Thymus (tissue), 14 donors: ENCODE measurements at places on chromosomes 12 and 14. TPM values are rescaled to one million over a fixed set of nuclear protein-coding genes. Genes with fewer than 3 reads are reported as not detected.

The CLEC4C gene
- 1.4 TPM for total RNA-seq

The CLEC1A gene
- total RNA-seq, result 42.5 TPM

GRCh38 chr12:104334581-104334980 is 31.0 kb downstream of the EID3 start:
- H3K27me3 ChIP-seq, result no peaks in the 10 kb centered on the region
- H3K4me3 ChIP-seq, result no peak overlapping the region
- DNase-seq, result no peak
- no peak overlapping the region for H3K27ac ChIP-seq

The CIDEB gene
- 8.1 TPM for total RNA-seq

GRCh38 chr12:120574106-120574505 is 7.1 kb downstream of the POP5 start:
- peaks cover 91% of the 10 kb centered on the region for H3K36me3 ChIP-seq
- no peak overlapping the region for H3K27ac ChIP-seq
- no peaks in the 10 kb centered on the region for H3K27me3 ChIP-seq
- DNase-seq, result no peak
- H3K4me3 ChIP-seq, result no peak overlapping the region
- H3K4me1 ChIP-seq, result no peaks in the 10 kb centered on the region

- no peak overlapping the region for H3K4me3 ChIP-seq
- no peak overlapping the region for H3K27ac ChIP-seq
- no peak for DNase-seq
- H3K4me1 ChIP-seq, result peaks cover 15% of the 10 kb centered on the region
- H3K36me3 ChIP-seq, result no peaks in the 10 kb centered on the region
Measured at GRCh38 chr12:76765598-76765997, 1.7 kb downstream of the ZDHHC17 start.

The RDH5 gene
- total RNA-seq, result 1.8 TPM

The KRT80 gene
- total RNA-seq, result 0.14 TPM

DNA sequence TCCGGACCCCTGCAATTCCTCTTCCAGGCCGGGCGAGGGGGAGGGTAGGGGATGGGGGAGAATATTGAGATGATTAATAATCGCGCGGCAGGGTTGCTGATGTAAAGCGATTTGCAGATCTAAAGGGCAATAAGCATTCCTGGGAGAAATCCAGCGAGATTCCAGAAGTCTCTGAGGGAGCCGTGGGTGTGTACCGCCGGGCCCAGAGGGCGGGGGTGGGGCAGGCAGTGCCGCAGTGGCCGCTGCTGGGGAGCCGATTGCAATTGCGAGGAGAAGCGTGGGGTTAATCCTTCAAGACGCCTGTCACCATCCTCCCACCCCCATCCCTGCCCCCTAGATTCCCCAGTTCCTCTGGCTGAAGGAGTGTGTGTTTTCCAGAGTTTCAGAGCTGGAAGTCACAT is 16.4 kb downstream of the FOS start:
- peak overlapping the region; percentile 74 for H3K27ac ChIP-seq
- peaks cover 11% of the 10 kb centered on the region for H3K27me3 ChIP-seq
- no peaks in the 10 kb centered on the region for H3K36me3 ChIP-seq
- no peak for DNase-seq
- peaks cover 34% of the 10 kb centered on the region for H3K4me1 ChIP-seq
- peak overlapping the region; percentile 58 for H3K4me3 ChIP-seq

DNA sequence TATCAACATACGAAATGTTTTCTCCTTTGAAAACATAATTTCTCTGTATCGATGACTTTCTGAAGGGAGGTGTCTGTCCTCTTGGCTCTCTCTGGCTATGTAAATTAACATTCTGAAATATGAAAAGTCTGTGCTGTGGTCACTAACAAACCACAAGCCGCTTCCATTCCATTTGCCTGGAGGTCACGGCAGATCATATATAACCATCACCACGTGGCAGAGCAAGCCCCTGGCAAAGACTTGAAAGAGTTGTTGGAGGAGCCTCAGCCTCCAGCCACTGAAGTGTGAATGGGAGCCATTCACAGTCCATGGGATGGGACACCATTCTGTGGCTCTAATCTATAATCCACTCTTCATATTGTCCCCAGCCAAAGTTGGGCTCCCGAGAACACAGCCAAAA is 39.6 kb downstream of the CDKL1 start:
- no peaks in the 10 kb centered on the region for H3K4me1 ChIP-seq
- no peaks in the 10 kb centered on the region for H3K36me3 ChIP-seq
- H3K27ac ChIP-seq, result no peak overlapping the region

The FBXO34 gene
- 23.3 TPM for total RNA-seq

The KIF21A gene
- total RNA-seq, result 2.1 TPM

GRCh38 chr14:52355526-52355925 is 41.4 kb downstream of the PTGER2 start:
- no peaks in the 10 kb centered on the region for H3K4me1 ChIP-seq
- no peak overlapping the region for H3K4me3 ChIP-seq
- no peaks in the 10 kb centered on the region for H3K27me3 ChIP-seq
- H3K36me3 ChIP-seq, result no peaks in the 10 kb centered on the region

The HCAR3 gene
- 0.47 TPM for total RNA-seq

- no peak for DNase-seq
- no peaks in the 10 kb centered on the region for H3K27me3 ChIP-seq
- H3K36me3 ChIP-seq, result peaks cover 12% of the 10 kb centered on the region
- no peak overlapping the region for H3K27ac ChIP-seq
- no peak overlapping the region for H3K4me3 ChIP-seq
Measured at GRCh38 chr12:46264057-46264456, 4.8 kb downstream of the SLC38A1 start.

GRCh38 chr14:88559852-88560251 is 3.0 kb upstream of the ZC3H14 start:
- peaks cover 48% of the 10 kb centered on the region for H3K27me3 ChIP-seq
- H3K36me3 ChIP-seq, result no peaks in the 10 kb centered on the region
- H3K4me1 ChIP-seq, result peaks cover 10% of the 10 kb centered on the region
- DNase-seq, result no peak
- no peak overlapping the region for H3K4me3 ChIP-seq

DNA sequence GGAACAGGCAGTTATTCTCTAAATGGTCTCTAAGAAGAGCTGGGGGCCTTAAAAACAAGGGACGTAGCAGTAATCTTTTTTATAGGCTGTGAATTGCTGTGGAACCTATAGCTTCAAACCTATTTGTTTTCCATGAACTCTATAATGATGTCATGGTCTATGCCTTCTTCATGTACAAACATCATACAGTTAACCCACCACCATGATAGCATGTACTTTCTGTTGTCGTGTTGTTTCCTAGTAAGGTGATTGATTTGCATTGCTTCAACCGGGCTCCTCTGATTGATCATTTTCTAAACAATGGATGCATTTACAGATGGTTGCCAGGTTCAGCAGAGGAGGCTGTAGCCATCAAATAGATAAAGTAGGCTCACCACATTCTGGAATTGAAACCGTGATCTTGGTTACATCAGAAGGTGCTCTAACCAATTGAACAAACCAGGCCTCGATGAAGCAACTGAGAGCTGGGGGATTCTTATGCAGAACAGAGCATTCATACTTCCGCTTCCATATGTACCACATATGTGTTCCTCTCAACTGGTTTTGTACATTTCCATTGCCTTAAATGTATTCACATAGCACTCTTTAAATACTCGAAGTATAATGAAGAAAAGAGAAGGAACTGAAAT is 25.6 kb upstream of the PCNX1 start:
- H3K36me3 ChIP-seq, result no peaks in the 10 kb centered on the region
- peaks cover 18% of the 10 kb centered on the region for H3K4me1 ChIP-seq
- H3K4me3 ChIP-seq, result no peak overlapping the region

DNA sequence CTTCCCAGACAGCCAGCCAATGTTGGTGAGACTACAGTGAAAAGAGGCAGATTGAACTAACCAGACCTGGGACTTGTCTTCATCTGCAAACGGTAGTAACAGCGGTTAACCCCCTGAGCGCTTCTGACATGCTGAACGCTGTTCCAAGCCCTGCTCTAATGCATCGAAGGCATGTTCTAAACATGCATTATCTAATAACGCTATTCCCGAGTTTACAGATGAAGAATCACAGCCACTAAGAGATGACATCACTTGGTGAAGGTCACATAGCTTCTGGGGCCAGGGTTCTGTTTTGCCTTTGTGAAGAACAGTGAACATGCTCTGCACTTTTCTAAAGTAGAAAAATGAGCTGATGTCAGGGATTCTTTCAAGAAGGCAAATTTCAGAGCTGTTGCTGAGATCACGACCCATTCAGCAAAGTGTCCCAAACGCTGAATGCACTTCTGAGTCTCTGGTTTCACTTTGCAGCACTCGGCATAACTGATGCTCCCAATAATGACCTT is 56.0 kb downstream of the FOS start:
- H3K27ac ChIP-seq, result peak overlapping the region; percentile 81
- H3K4me3 ChIP-seq, result peak overlapping the region; percentile 43
- H3K36me3 ChIP-seq, result no peaks in the 10 kb centered on the region
- DNase-seq, result no peak
- H3K27me3 ChIP-seq, result no peaks in the 10 kb centered on the region

- H3K36me3 ChIP-seq, result no peaks in the 10 kb centered on the region
- no peak for DNase-seq
- no peak overlapping the region for H3K4me3 ChIP-seq
- no peak overlapping the region for H3K27ac ChIP-seq
- no peaks in the 10 kb centered on the region for H3K4me1 ChIP-seq
Measured at GRCh38 chr12:102535306-102535705, 54.9 kb upstream of the IGF1 start.

GRCh38 chr12:88571543-88571942 is 8.7 kb downstream of the KITLG start:
- no peaks in the 10 kb centered on the region for H3K27me3 ChIP-seq
- no peak overlapping the region for H3K27ac ChIP-seq
- no peaks in the 10 kb centered on the region for H3K4me1 ChIP-seq
- no peak for DNase-seq
- no peak overlapping the region for H3K4me3 ChIP-seq
- H3K36me3 ChIP-seq, result no peaks in the 10 kb centered on the region

DNA sequence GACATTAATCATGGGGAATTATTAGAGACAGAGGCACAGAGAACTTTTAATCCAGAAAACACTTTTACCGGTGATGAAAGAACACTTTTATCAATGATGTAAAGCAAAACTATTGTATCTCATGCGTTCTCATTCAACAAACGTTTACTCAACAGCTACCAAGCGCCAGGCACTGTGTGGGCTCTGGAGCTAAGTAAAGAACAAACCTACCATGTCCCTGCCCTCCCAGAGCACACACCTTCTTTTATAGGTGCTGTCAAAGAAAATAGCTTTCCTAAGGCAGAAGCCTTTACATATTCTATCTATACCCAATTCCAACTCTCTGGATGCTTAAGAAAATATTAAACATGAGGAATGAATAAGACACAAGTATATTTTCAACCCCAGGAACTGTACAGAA is 91.1 kb downstream of the FOXN3 start:
- H3K4me1 ChIP-seq, result peaks cover 31% of the 10 kb centered on the region
- no peak overlapping the region for H3K27ac ChIP-seq
- no peaks in the 10 kb centered on the region for H3K27me3 ChIP-seq
- no peak for DNase-seq

DNA sequence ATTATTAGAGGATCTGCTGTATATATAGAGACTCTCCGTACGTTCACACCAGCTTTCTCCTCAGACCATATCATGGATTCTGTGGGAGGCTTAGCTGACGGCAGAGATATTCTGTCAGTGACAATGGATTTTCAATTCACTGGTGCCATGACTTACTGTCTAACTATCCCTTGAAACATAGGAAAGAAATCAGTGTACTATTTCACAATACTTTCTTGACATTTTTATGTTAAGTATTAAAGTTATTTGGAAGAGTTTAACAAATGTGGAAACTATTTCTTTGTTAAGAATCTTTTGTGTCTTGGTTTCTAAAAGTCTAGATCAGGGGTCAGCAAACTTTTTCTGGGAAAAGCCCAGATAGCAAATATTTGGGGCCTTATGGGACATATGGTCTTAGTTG is 118.5 kb downstream of the GTF2A1 start:
- H3K27me3 ChIP-seq, result no peaks in the 10 kb centered on the region
- no peaks in the 10 kb centered on the region for H3K4me1 ChIP-seq
- DNase-seq, result no peak
- peaks cover 26% of the 10 kb centered on the region for H3K36me3 ChIP-seq

DNA sequence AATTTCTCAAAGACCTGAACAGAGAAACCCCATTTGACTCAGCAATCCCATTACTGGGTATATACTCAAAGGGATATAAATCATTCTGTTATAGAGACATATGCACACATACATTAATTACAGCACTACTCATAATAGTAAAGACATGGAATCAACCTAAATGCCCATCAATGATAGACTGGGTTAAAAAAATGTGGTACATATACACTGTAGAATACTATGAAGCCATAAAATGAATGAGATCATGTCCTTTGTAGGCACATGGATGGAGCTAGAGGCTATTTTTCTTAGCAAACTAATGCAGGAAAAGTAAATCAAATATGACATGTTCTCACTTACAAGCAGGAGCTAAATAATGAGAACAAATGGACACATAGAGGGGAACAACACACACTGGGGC is 303.8 kb downstream of the BTG1 start:
- no peaks in the 10 kb centered on the region for H3K27me3 ChIP-seq
- no peaks in the 10 kb centered on the region for H3K4me1 ChIP-seq
- H3K4me3 ChIP-seq, result no peak overlapping the region
- no peaks in the 10 kb centered on the region for H3K36me3 ChIP-seq
- H3K27ac ChIP-seq, result no peak overlapping the region
- DNase-seq, result no peak
